CD4-positive, alpha-beta T cell treated with Interleukin-17A for 4 hours (primary cell): ENCODE measurements at places on chromosomes 3 and 15.

- DNase-seq = no peak
Measured at GRCh38 chr3:157110761-157111278, 49.1 kb downstream of the CCNL1 start.

DNA sequence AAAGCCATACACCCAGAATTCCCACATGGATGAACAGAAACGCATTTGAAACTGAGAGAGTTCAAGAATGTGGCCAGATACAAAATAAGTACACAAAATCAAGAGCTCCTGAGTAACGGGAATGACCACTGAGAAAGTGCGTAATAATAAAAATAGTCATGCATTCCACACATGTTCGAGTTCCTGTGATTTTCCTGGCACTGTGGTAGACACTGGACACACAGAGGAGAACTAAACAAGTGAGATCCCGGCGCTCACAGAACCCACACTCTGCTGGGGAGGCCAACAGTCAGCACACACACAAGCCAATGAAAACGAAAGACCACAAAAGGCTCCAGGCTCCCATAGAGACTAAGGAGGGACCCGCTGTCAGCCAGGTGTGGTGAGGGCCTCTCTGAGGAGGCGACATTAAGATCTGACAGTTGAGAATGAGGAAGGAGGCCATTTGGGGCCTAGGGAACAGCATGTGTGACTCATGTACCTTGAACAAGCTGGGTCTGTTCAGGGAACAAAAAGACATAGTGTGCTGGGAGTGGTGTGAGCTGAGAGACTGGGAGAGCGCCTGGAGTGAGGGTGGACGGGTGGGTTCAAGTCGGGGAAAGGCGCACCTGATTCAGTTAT lies 5.1 kb downstream of the FAM107A start:
- DNase-seq = no peak

DNA sequence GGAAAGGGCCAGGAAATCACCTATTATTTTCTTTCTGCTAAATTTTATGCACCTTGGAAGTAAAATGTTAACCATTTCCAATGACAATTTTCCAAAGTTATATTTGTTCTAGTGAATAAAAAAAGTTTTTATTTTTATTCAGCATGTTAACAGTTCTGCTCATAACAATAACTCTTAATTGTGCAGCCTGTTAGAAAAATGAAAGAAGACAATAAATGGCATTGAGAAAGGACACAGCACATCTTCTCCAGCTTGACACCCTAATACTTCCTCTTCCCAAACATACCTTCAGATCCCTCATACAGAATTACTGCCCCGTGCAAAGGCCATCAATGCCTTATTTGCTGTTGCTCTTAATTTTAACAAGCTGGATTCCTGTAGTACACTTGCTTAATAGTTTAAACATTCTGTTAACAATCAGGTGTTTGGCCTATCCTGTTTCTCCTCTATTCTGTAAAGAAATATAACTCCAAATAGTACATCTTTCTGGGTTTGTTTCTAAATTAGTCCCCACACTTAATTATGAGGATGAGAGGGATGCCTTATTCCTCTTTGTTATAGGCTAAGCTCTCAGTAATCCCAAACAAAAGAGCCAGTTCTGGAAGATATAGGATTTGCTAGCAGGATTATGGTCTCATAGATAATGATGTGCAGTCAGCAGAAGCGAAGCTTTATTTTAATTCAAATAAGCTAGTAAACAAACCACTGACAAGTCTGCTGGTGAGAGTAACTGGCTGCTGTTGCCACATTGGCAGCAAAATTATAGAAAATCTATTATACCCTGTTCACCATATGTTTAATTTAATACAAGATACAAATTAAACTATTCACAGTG lies 19.2 kb upstream of the SOX2 start:
- no peak for DNase-seq

DNA sequence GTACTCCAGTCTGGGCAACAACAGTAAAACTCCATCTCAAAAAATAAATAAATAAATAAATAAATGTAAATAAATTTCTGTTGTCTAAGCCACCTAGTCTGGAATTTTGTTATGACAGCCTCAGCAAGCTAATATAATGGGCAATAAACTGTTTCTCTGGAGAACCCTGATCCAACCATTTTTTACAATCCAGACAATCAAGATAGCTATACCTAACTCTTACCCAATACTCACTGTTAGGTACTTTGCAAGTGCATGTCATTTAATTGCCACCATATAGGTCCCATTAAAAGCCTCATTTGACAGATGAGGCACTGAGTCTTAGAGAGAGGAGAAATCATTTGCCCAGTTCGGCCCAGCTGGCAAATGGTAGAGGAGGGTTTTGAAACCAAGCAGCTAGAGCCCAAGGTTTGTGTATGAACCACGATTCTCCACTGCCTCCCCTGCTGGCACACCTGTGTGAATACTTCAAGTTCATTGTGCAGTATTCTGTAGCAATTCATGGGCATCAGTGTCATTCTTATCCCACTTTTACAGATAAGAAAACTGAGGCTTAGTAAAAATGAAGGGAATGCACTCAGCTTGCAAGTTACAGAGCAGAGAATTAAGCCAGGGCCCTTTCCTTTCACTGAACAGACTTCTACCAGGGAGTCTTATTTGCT lies 107.0 kb upstream of the UBE2E1 start:
- DNase-seq = no peak

GRCh38 chr3:45029661-45030060 lies 3.6 kb downstream of the CLEC3B start:
- DNase-seq = no peak

DNA sequence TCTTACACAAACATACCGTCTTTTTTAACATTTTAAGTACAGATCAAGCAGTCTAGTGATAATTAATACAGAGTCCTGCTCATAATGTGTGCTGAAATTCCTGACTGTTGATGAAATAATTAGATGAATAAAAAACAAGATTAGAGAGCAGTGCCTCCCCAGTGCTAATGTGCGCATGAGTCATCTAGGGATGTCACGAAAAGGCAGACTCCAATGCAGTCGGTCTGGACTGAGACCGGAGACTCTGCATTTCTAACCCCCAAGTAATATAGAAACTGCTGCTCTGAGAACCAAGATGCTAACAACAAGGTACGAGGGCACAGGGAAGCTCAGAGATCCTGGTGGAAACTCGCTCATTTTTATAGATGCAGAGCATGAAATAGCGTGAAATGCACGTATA lies 61.4 kb downstream of the COL8A1 start:
- no peak for DNase-seq

GRCh38 chr3:64184621-64185020 lies 40.6 kb downstream of the PRICKLE2 start:
- no peak for DNase-seq

GRCh38 chr15:62431008-62431797 lies 266.1 kb upstream of the C2CD4B start:
- DNase-seq = no peak

- DNase-seq = no peak
Measured at GRCh38 chr15:43913026-43913780, 86.4 kb downstream of the WDR76 start.

DNA sequence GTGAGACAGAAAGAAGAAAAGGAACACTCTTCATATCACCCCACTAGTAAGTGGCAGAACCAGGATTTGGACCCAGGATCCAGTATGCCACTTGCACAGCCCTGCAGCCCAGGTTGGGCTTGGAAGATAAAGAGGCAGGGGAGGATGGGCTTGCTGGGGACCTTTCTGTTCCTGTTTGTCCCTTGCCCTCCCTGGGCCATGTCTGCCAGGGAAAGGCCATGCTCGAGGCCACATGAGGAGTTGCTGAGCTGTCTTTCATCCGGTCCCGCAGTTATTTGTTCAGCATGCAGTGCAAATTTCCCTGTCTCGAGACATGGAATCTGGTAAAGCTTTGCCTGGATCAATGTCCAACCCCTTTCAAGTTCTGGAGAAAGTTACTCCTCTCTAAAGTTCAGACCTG lies 116.0 kb upstream of the MRPS22 start:
- no peak for DNase-seq

DNA sequence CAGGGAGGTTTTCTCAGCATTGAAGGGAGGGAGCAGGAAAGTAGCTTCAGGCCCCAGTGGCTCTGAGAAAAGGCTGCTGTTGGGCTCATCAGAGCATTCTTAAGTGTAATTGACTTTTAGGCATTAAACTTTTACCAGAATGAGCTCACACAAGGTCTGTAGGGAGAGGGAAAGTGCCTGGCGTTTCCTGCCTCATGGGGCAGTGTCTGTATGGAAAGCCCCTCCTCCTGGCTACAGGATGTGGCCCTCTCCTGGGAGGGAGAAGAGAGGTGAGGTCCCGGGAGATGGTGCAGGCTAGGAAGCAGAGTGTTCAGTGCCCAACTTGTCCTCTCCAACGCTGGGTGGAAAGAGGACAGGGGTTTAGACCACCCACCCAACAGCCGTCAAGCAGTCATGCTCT lies 21.3 kb upstream of the SCN10A start:
- no peak for DNase-seq

GRCh38 chr3:45777746-45778386 lies 18.5 kb downstream of the SLC6A20 start:
- no peak for DNase-seq

DNA sequence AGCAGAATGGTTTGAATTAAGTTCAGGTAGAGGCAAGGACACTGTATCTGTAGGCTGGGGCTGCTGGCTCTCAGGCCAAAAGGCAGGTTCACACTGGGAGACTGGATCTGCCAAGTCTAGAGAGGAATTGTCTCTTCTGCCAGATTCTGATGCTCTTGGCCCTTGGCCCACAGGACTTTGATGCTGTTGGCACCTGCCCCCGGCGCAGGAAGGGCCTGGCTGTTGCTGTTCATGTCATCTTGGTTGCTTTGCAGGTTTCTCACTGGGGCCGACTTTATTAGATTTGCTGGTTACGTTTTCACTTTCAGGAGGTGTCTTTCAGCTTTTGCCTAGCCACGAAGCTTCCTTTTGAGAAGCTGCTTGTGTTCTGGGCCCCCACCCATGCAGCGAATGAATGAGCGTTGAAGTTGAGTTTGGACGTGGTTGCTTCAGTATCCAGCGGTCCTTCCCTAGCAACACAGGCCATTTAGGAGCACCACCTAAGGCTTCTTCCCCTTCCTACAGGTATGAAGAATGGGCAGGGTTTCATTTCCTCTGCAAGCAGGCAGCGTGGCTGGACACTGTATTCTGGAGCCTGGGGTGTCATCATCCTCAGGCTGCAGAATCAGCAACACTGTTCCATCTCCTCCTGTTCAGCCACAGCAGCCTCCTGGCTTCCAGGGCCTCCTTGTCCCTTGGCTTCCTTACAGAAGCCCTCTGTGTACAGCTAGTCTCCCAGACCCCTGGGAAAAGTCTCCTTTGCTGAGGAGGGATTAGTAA lies 65.6 kb upstream of the PRR23C start:
- no peak for DNase-seq

DNA sequence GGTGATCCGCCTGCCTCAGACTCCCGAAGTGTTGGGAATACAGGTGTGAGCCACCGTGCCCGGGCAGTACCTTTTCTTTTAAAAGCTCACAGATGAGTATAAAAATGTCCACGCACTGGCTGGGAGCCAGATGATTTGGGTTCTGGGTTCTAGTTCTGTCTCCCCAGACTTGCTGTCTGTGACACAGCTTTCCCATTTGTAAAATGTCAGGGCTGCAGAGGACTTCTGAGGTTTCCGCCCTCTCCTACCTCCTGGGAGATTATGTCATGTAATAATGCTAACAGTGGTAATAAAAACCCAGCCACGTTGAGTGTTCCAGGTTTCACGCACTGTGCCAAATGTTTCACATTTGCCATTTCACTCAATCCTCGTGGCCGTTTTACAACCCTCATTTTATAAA lies 1.3 kb upstream of the PPP4R2 start:
- DNase-seq = no peak

DNA sequence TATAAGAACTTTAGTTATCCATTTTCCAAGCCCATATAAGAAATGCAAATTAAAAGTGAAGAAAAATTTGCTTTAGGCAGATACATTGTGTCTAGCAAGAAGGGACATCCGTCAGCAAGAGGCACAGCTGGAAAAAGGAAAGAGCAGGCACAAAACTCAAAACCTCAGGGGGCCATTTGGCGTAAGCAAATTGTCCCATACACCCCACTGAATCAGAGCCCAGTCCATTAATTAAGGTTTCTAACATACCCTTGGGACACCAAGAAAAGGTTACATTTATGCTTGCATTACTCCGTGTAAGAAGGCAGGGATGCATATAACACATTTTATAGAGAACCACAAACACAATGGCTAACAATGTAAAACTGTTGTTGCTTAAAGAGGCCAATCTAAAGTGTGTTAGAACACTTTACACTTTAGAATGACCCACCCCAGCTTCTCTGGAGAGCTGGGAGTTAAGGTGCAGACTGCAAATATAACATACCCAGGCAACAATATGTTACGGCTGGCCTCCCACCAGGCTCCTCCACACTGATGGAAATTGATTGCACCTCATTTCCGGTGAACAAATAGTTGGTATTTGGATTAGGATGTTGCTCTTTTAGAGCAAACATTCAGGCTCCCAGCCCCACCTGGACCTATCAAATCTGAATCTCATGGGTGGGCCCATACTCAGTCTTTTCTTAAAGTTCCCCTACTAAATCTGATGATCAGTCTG lies 23.2 kb downstream of the SEMA5B start:
- DNase-seq = no peak
